NCI-H748 treated with DMSO at 0.1 percent for 48 hours (cell line): ENCODE measurements at places on chromosomes 16 and 17.

- DNase-seq: no peak
Observed at GRCh38 chr16:50844840-50845239, 103.0 kb downstream of the CYLD start.

- no peak for DNase-seq
Observed at GRCh38 chr17:60393840-60394723, 2.1 kb upstream of the USP32 start.

GRCh38 chr16:89034971-89035668, 58.1 kb upstream of the CBFA2T3 start:
- DNase-seq: no peak

DNA sequence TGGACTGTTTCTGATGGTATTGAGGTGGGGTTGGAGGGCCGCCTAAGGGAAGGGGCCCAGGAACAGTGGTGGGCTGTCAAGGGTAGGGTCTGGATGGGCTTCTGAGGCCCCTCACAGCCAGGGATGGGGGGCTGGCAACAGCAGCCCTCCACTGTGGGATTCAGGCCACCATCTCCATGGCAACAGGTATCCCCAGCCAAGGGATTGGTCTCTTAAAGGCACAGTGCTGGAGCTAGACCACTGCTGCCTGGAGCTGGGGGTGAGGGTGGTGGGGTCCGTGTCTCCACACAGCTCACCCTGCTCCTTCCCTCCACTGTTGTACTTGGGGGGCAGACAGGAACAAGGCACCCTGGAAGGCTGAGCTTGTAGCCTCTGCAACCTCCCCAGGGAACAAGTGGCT, 41.8 kb downstream of the PSME3IP1 start:
- no peak for DNase-seq

GRCh38 chr17:29235904-29236303, 10.8 kb upstream of the CRYBA1 start:
- no peak for DNase-seq

GRCh38 chr17:50278526-50279180, 4.4 kb downstream of the TMEM92 start:
- no peak for DNase-seq

DNA sequence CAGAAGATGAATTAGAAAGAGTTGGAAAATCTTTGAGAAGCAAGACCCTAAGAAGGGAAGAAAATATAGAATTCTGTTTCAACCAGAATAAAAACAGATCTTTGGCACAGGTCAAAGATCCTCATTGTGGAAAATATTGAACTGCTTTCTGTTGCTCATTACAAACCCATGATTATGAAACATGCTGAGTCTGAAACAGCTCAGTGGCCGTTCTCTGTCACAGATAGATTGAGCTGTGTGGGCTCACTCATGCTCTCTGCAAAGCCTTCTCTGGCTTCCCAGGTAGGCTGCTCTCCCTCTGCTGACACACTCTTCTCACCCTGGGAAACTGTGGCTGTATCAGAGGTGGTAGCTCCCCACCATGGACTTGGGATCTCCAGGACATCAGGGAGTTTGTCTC, 3.4 kb upstream of the KRT38 start:
- DNase-seq: no peak
